Hindlimb muscle (tissue), 1 donor: ENCODE measurements at places on chromosomes 16 and 17. TPM values are rescaled to one million over a fixed set of nuclear protein-coding genes. Genes with fewer than 3 reads are reported as not detected.
A peak's percentile ranks its signal among the peaks of the same experiment; 100 is the strongest.

- no peak for DNase-seq
Observed at GRCh38 chr17:56948491-56948890, 12.4 kb downstream of the COIL start.

DNA sequence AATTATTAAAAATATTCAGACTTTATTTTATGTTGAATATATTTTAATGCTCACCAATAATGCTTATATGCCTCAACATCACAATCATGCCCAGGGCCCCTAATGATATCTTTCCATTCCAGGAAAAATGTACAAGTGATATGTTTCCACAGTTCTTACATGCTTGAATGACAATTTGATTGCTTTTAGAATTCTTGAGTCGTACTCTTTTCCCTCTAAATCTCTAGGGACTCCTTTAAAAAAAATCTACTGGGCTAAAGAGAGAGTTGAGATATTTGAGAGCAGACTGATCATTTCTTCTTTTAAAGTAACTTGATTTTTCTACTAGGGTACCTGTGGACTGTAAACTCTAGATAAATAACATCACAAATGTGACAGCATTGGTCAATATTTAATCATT is 18.2 kb upstream of the HLF start:
- DNase-seq, result no peak

C16orf96 gene
- polyA plus RNA-seq, result 1.1 TPM

GRCh38 chr17:29622337-29623282 is at the start of gene CORO6:
TSS of gene CORO6 (minus strand) at chr17:29622912. CDS start at chr17:29621421, 1,491 bp downstream.
- DNase-seq, result no peak

- DNase-seq, result no peak
Observed at GRCh38 chr16:61500851-61501250, 535.4 kb downstream of the CDH8 start.

ITGAX gene
- 2.9 TPM for polyA plus RNA-seq

DNA sequence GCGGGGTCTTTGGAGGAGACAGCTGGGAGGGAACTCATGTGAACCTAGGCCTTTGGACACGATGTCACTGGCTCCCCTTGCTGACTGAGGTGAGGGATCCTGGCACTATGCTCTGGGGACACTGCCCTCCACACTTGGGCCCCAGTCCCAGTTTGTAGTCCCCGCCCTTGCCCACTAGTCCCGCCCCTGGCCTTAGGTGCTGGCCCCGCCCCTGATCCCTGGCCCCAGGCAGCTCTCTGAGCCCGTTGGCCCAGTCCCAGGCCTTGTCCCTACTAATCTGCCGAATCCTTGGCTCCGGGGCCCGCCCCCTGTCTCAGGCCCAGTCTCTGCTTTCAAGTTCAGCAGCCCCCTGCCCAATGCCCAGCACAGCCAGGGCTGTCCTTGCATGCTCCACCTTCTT is 61.0 kb downstream of the SMPD3 start:
- no peak for DNase-seq

- no peak for DNase-seq
Observed at GRCh38 chr16:2857451-2858244, at the start of gene PRSS22. TSS of gene PRSS22 (minus strand) at chr16:2858170. CDS start at chr16:2858104, 66 bp downstream.

SP6 gene
- 0.93 TPM for polyA plus RNA-seq

- DNase-seq, result no peak
Observed at GRCh38 chr17:55601874-55602364, 90.7 kb upstream of the SMIM36 start.

CLDN9 gene
- polyA plus RNA-seq, result 2.2 TPM

C17orf50 gene
- not detected for polyA plus RNA-seq

SLC6A2 gene
- polyA plus RNA-seq, result 1.7 TPM

- no peak for DNase-seq
Observed at GRCh38 chr16:2210386-2211365, at the start of gene BRICD5. TSS of gene BRICD5 (minus strand) at chr16:2210863. CDS start at chr16:2210833, 30 bp downstream.

DNA sequence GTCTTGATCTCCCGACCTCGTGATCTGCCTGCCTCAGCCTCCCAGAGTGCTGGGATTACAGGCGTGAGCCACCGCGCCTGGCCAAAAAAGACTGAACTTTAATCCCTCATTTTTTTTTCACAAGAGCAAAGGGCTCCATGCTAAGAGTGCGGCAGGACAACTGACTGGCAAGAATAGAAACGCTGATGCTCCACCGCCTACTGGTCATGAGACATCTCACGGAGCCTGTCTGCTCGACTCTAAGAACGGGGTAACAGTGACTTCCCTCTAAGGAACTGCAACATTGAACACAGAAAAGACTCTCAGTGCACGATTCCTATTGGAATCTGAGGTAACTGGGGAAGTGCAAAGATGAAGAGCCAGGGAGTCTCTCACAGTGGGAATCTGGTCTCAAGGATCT is 23.9 kb downstream of the HIGD1B start:
- no peak for DNase-seq

SLC12A3 gene
- 0.05 TPM for polyA plus RNA-seq

DNA sequence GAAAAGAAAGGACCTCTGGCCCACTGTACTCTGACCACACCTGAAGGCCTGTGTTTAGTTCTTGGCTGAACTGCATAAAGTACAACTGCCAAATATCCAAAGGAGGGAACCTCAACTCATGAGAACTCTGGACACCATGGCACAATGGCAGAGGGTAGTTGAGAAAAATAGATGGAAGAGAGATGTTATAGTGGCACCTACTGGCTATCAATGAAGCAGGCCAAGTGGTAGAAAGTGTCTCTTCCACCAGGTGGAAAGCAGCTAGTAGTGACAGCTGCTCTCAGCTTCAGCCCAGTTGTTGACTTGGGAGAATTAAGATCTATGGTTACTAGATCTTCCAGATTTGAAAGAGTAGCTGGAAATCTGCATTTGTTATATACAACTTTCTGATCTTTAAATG is 3.2 kb downstream of the MED31 start:
- DNase-seq, result no peak

KLHL36 gene
- 14.2 TPM for polyA plus RNA-seq

- DNase-seq, result no peak
Observed at GRCh38 chr17:81884968-81885367, 6.4 kb downstream of the ALYREF start.

- peak; percentile 60 for DNase-seq
Observed at GRCh38 chr17:80575057-80575875, 30.6 kb downstream of the RPTOR start.

- no peak for DNase-seq
Observed at GRCh38 chr16:56841659-56842058, 23.3 kb upstream of the SLC12A3 start.

DNA sequence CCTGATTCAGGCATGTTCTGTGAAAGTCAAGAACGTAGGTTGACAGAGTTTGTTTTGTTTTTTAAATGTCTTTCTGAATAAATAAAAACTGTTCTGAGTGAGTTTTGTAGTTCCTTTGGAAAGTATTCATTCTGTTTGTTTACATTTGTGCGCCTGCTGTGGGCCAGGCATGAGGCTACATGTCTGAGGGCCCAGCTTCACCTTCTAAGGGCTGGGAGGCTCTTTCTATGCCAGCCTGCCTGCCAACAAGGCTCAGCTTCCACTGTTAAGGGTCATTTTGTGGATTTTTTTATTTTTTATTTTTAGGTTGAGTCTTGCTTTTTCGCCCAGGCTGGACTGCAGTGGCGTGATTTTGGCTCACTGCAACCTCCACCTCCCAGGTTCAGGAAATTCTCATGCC is 6.1 kb downstream of the WWOX start:
- no peak for DNase-seq
